ENCODE measurements at places on chromosomes 6 and 20.
A peak's percentile ranks its signal among the peaks of the same experiment; 100 is the strongest.

DNA sequence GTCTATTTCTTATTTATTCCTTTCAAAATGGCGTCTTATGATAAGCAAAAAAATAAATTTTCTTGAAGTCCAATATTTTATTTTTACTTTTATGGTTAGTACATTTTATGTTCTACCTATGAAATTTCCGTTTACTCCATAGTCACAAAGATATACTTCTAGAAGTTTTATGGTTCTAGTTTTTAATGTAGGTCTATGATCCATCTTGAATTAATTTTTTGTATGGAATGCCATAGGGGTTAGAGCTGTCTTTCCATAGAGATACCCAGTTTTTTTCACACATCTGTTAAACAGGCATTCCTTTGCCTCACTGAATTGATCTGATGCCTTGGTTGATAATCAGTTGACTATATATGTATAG, 24.9 kb upstream of the ASIP start:
- no peak for DNase-seq

DNA sequence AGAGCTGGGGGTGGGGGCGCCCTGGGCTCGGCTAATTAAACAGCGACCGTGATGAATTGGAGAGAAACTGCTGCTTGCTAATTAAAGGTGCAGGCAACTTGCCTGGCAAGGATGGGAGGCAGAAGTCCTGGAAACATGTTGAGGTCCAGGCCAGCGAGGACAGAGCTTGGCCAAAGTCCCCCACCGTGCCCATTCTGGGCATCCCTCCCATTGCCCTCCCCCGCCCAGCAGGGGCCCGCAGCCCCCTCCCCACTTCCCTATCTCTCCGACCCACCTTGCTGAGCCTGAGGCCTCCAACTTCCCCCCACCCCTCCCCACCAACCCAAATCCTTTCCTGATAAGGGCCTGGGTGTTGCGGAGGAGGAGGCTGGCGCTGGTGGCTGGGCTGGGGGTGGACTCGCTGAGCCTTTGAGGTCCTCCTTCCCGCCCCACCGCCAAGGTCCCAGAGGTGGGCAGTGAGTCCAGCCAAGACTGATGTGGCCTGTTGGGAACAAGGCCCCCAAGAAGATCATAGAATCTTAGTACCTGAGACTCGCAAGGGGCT, 23.3 kb downstream of the C20orf203 start:
- no peak for DNase-seq

DNA sequence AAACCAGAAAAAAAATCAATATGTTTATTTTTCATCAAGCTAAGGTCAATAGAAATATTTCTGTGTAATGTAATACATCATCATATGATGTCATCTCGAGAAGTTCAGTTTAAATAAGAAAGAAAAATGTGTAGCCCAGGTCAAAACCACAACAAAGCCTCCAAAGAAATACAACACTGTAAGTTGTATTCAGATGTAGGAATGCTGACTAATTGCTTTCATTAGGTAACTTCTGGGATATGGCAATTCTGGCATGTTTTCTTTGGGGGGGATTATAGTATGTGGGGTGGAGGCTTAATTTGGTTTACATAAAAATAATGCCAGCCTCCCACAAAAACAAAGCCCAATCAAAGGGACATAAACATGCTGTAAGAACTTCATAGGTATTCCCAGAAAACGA, 881.8 kb upstream of the CITED2 start:
- DNase-seq = no peak

DNA sequence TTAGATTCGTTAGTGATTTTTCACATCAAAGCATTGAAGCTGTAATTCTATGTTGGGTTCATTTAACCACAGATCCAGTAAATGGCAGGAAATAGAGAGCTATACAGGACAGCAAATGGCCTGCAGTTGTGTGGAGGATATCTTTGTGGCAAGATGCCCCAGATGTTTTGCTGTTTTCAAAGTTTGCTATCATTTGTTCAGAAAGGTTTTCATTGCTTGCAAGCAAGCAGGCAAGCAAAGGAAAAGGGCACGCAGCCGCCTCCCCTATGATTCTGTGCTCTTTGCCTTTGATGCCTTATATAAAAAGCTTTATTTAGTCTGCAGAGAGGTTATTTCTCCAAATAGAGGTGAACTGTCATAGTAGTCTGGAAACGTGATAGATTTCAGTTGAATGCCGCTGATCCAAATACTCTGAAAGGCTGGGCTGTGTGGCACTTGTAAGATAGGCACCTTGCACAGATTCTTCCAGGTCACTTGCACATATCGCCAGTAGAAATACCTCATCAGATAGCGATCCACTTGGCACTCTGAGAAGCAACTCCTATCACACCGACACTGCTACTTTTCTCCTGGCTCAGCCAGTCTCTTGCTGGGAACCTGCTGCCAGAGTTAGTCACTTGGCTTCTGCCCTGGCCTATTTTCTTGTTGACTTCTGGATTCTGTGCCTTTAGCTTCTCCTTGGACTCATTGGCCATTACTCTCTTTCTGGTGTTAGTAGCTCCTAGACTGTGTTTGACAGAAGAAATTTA, 66.4 kb downstream of the UTRN start:
- no peak for DNase-seq

GRCh38 chr20:59459586-59459985, 144.8 kb upstream of the PHACTR3 start:
- no peak for DNase-seq

GRCh38 chr20:16580147-16580546, 6.9 kb upstream of the KIF16B start:
- DNase-seq = peak; percentile 80

- DNase-seq = no peak
These were observed 1.0 kb downstream of the PPDPF start for GRCh38 chr20:63521602-63522001.

GRCh38 chr6:31572041-31572911, at the start of gene LTA:
Gene LTA (plus strand): TSS chr6:31572289. CDS start chr6:31572743, 454 bp downstream.
- DNase-seq = no peak

- DNase-seq = no peak
These were observed 17.8 kb downstream of the JAG1 start for GRCh38 chr20:10655720-10656669.

GRCh38 chr6:43913375-43914271, 143.6 kb downstream of the VEGFA start:
- no peak for DNase-seq

- no peak for DNase-seq
These were observed 49.7 kb downstream of the BCAS4 start for GRCh38 chr20:50844430-50845100.

DNA sequence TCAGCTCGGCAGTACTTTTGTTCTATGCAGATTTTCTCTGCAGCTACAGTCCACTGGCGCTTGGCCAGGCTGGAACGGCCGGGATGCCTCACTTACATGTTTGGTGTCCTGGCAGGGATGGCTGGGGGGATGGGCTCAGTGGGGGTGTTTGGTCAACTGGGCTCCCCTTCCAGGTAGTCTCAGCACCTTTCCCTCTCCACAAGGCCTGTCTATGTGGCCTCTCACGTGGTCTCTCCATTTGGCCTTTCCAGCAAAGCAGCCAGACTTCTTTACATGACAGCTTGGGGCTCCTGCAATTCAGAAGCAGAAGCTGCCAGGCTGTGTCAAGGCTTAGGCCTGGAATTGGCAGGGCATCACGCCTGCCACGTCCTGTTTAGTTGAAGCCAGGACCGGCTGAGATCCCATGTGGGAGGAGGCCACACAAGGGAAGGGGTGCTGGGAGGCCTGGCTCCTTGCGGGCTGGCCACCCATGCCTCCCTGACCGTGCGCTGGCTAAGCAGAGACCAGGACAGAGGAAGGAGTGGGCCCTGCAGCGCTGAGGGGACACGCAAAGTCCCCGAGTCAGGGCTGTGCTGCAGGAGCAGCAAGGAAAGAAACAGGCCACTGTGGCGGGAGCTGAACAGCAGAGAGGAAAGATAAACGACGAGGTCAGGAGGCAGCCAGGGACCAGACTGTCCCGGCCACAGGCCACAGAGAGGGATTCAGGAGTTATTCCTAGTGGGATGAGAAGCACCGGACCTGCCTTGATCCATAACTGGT, 38.9 kb downstream of the MGME1 start:
- DNase-seq = no peak

GRCh38 chr6:163173741-163174140, 240.8 kb upstream of the QKI start:
- no peak for DNase-seq

DNA sequence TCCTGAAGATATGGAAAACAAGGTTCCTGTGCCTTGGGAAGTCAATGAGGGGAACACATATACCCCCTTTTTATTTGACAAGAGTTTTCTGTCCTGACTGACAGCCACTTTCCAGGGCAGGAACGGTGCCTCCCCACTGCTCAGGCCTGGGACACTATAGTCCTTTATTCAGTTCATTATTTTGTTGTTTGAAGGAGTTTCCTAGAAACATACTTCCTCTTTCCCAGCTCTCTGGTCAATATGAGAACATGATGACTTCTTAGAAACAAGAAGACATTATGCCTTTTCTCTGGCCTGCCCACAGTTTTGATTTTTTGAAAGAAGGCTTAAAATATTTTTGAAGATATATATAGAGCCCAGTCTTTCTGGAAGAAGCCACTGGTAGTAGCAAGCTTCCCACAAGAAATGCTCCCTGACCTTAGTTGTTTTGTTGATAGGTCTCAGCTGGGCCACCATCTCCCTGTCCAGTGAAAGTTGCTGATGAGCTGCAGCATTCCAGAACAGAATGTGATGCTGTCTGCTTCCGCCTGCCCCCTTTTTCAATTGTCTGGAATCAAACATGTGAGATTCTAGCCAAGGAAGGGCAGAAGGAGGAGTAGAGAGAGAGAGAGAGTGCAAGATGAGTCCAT, 350.0 kb upstream of the PRND start:
- DNase-seq = no peak

- no peak for DNase-seq
These were observed 5.2 kb upstream of the HINT3 start for GRCh38 chr6:125951323-125951722.

- DNase-seq = no peak
These were observed 6.2 kb downstream of the SNAP91 start for GRCh38 chr6:83702749-83703148.

DNA sequence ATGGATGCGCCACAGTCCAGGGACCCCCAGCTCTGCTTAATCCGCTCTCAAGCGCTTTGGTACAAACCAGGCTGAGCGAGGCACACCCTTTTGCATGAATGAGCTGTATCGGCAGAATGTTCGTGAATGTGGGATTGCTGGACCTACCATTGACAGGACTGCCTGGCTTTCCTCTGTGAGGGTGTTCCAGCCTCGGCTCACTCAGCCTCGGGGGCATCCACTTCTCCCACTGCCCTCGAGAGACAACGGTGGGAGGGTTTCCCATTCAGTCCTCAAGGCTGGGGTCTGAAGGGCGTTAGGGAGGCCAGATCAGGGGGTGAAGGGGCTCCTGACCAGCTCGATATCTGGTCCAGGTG, 17.4 kb downstream of the MDFI start:
- no peak for DNase-seq

GRCh38 chr20:56439771-56440291, 27.8 kb downstream of the CASS4 start:
- DNase-seq = no peak

DNA sequence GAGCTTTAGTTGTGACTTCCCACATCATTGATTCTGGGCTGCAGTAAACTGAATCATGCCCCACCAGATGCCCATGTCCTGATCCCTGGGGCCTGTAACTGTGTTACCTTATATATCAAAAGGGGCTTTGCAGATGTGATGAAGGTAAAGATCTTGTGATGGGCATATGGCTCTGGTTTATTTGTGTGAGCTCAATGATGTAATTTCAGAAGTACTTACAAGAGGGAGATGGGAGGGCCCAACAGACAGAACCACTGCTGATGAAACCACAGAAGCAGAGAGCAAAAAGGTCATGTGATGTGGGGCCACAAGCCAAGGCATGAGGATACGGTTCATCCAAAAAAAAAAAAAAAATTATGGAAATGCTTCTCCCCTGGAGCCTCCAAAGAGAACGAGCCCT, 118.7 kb downstream of the TOX2 start:
- DNase-seq = peak; percentile 37

- DNase-seq = no peak
These were observed 82.2 kb downstream of the GPR63 start for GRCh38 chr6:96755096-96755495.

GRCh38 chr20:62686869-62687830, 21.5 kb upstream of the NTSR1 start:
- DNase-seq = no peak

GRCh38 chr20:62999580-62999979, 7.2 kb downstream of the BHLHE23 start:
- DNase-seq = no peak

DNA sequence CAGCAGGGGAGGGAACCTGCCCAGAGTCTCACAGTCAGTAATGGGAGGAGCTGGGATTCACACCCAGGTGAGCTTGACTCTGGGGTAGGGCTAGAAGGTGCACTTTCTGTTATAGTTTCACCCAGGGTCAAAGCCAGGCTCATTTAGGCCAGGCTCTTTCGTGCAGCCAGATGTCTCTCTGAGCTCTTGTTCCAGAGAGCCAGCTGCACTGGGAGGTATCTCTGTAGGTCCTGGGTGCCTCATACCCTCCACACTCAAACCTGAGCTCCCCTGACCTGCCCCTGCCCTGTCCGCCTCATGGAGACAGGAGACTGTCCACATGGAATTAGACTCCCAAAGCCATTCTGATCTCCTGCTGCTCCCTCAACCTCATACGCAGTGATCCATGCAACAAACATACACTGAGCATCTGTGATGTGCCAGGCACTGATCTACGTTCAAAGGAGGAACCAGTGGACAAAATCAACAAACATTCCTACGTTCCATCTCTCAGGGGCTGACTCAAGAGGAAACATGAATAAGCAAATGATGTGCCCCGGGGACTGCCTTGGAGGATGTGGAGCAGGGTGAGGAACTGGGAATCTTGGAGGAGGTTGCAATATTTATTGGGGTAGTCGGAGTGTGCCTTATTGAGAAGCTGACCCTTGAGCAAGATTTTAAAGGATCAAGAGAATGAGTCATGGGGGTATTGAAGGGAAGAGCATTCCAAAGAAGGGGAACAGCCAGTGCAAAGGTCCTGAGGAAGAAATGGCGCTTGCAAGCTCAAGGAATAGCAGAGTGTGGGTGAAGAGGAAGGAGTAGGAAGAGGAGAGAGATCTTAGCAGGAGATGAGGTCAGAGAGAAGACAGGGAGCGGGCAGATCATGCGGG, 71.3 kb upstream of the TOX2 start:
- no peak for DNase-seq

- DNase-seq = no peak
These were observed 327.8 kb downstream of the TAF4 start for GRCh38 chr20:61737812-61738443.

DNA sequence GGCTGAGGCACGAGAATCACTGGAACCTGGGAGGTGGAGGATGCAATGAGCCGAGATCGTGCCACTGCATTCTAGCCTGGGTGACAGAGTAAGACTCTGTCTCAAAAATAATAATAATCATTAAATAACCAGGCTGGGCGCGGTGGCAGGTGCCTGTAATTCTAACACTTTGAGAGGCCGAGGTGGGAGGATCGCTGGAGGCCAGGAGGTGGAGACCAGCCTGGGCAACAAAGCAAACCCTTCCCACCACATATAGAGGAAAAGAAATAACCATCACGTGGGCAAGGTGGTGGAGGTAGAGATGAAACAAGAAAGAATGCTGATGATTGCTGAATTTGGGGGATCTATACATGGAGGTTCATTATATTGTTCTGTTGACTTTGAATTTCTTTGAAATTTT, 63.4 kb upstream of the PIM1 start:
- DNase-seq = no peak
